ENCODE measurements at places on chromosomes 16 and 17.

- no peak for DNase-seq
These were observed 114.9 kb downstream of the PRKCA start for GRCh38 chr17:66417300-66417719.

DNA sequence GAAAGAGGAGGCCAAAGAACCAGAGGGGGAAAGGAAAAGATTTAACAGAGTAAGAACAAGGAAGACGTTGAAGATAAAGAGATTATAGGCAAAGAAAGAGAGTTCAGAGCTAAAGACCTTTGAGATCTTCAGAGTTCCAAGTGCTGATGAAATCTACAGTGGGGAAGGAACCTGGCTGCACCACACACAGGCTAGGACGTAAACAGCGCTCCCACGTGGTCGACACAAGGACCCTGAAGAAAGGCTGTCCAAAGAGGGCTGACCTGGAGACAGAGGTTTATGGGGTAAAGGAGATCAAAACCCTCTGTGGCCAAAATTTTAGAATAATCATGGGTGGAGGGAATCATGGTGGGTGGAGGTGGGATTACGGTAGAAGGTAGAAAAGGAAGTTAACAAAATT lies 121.6 kb downstream of the PMP22 start:
- DNase-seq = no peak

DNA sequence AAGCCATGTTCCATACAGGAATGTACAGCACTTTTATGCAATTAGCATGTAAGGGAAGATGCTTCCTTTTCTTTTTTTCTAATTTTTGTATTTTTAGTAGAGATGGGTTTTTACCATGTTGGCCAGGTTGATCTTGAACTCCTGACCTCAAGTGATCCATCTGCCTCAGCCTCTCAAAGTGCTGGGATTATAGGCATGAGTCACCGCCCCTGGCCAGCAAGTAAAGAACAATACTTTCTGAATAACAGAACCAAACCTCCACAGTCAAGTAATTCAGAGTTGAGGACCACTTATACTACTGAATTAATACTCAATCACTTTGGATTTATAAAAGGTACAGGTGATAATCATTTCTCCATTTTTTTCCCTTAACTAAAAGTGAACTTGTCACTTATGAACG lies 13.0 kb downstream of the C16orf87 start:
- DNase-seq = no peak

DNA sequence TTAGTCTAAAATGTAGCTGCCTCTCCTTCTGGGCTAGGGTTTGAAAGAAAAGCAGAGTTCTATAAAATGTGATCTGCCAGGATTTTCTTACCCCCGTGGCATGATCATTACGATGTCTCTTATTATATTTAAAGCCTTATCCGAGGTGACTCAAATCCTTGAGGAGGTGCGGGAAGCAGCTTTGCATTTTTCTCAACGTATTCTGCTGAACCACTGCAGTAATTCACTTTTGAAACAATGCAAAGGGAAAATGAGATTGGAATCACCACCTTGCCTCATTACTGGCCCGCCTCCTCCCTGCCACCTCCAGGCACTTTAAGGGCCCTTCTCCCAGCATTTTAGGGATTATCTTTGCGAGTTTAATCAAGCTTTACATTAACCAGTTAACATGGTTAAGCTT lies 9.7 kb upstream of the NOG start:
- DNase-seq = no peak

- no peak for DNase-seq
These were observed 621.0 kb downstream of the WWOX start for GRCh38 chr16:78720416-78720815.

All from activated CD4-positive, alpha-beta T cell treated with anti-CD3 and anti-CD28 coated beads, Interleukin-2, amount 50 U/mL, for 24 hours (primary cell).